ENCODE measurements at places on chromosomes 16 and 17.
A peak's percentile ranks its signal among the peaks of the same experiment; 100 is the strongest.

GRCh38 chr16:61596655-61597054, 439.6 kb downstream of the CDH8 start:
- no peak for DNase-seq

DNA sequence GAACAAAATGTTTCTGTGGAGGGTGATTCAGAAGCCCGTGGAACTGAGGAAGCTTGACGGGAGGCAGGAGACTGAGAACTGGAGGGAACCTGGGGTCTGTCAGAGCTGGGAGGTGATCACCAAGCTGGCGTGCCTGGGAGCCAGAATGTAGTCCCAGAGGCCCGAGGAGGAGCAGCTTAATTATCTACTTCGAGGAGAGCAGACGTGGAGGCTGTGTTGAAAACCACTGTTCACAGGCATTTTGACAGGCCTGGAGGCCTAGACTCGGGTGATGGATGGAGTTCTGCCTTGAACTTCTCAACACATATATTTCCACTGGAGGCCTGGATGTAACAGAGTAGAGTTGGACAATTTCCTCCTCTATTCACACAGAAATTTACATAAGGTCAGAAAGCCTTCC, 177.7 kb upstream of the SALL1 start:
- DNase-seq: no peak

GRCh38 chr16:75394941-75395340, 38.4 kb downstream of the CFDP1 start:
- DNase-seq: no peak

DNA sequence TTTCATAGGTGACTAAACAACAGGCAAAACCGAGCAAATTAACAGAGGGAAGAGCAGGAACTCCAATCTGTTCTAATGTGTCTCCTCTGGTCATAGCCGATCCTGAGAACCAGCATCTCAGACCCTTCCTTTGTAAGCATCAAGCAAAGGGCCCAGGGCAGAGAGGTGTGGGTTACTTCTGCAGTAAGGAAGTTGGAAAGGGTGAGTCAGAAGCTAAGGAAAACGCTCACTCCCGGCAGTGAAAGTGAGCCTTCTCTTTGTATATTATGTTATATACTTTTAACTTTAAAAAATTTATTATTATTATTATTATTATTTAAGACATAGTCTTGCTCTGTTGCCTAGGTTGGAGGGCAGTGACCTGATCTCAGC, 77.7 kb downstream of the MRM3 start:
- DNase-seq: no peak

DNA sequence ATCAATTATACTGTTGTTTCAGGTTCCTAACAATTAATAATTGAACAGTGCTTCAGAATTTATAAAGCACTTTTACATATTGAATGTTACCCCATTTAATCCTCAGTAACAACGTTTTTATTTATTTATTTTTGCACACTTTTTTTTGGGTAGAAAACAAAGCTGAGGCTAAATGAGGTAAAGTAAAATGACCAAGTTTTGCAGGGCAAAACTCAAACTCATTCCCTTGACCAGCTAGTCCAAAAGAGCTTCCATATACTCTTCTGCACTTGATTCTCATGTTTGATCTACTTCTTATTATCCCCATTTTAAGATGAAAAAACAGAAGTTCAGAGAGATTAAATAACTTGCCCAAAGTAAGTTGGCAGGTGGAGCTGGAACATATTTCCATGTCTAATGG, 81.1 kb upstream of the NACA2 start:
- DNase-seq: no peak

DNA sequence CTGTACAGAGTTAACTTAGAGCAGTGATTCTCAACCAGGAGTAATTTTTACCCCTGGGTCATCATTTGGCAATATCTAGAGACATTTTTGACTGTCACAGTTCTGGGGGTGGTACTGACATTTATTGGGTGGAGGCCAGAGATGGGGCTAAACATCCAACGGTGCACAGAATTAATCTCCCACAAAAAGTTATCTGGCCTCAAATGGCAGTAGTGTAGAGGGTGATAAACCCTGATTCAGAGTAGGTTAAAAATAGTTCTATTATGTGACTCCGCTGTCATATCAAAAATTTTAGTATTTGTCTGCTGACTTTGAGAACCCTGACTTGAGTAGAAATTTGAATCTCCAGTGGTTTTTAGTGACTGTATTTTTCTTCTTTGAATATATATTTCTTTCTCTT, 19.1 kb downstream of the VPS35L start:
- no peak for DNase-seq

GRCh38 chr17:77099997-77100396, 40.8 kb upstream of the SEC14L1 start:
- no peak for DNase-seq

GRCh38 chr17:55216888-55217287, 47.9 kb upstream of the HLF start:
- no peak for DNase-seq

DNA sequence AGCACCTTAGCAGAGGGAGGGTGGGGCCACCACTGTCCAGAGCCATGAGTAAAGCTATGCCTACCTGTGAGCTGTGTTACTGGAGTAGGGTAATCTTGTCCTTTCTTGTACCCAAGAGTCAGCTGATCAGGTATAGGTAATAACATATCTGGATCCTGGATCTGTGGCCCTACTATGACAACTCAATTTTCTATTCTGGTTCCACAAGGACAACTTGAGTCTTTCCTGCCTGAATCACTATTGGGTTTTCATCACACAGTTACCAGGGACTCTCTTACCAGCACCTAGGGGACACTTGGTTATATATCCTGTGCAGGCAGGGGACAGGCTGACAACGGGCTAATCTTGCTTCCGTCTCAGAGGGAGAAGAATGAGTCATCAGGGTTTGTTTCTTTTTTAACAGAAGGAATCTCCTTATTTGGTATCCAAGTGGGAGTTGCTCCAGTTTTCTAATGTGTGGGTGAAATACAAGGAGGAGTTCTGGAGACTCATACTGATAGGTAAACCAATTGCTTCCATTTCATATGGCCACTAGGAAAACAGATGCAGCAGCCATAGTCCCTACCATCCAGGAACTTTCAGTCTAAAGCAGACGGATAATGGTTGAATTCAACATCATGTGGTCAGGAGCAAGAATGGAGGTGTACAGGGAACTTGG, 6.8 kb downstream of the ZNF267 start:
- DNase-seq: peak; percentile 33

DNA sequence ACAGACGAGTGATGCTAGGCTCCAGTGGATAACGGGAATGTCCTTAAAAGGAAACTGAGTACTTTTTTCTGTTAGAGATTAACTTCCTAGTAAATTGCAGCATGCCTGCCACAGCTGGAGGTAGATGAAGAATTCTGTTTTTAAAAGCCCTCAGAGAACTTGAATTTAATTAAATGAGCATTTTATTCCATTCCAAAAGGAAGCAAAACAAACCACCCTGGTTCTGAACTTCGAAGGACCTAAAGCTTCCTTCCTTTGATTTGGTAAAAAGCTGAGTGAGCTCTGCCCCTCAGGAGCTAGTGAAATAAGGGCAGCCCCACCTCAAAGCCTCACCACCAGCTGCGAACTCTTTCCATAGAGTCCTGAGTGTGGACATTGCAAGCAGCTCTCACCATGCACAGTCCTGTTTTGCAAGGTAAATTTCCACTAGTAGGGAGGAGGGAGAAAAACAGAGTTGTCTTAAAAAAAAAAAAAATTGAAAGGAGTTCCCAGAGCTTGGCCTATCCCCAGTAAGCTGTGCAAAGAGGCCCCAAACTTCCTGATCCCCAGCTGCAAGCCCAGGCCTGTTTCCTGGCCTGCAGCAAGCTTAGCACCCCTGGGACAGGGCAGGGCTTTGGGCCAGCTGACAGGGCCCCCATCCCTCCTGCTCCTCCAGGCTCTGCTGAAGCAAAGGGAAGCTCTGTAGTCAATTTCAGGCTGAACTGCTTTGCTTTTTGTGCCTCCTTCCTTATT, 11.2 kb downstream of the CHD9NB start:
- no peak for DNase-seq

GRCh38 chr17:78127239-78127887, 1.2 kb downstream of the TMC6 start:
- DNase-seq: no peak

- no peak for DNase-seq
These were observed 8.0 kb upstream of the KCNG4 start for GRCh38 chr16:84247844-84248243.

DNA sequence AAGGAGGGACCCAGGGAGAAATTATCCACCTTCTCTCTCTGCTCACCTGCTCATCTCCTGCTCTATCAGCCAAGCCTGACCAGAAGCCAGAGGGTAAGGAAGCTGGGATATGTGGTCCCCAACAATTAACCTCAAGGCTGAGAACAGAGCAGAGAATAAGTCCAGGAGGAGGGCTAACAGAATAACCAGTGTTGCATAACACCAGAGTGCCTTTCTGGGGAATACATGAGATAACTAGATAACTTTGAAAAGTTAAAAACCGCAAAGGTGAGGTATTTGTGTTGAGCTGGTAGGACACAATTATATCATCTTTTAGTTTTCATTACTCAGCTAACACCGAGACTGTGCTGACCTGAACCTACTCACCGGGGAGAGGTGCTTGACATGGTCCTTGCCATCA, 180.8 kb downstream of the SALL1 start:
- DNase-seq: no peak

DNA sequence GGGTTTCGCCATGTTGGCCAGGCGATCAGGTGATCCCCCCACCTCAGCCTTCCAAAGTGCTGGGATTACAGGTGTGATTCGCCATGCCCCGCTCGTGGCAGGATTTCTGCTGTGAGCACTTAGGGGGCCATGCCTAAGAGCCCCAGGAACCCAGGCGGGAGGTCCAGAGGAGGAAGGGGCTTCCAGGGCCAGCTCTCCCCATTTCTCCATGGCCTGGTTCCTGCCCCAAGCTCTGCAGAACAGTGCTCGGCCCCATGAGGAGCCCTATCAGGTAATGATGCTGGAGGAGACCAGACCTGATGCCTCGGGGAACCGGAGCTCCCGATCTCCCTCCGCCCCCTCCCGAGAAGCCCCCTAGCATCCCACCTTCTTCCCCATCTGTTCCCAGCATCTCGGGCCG, 53.6 kb downstream of the RMI2 start:
- no peak for DNase-seq

DNA sequence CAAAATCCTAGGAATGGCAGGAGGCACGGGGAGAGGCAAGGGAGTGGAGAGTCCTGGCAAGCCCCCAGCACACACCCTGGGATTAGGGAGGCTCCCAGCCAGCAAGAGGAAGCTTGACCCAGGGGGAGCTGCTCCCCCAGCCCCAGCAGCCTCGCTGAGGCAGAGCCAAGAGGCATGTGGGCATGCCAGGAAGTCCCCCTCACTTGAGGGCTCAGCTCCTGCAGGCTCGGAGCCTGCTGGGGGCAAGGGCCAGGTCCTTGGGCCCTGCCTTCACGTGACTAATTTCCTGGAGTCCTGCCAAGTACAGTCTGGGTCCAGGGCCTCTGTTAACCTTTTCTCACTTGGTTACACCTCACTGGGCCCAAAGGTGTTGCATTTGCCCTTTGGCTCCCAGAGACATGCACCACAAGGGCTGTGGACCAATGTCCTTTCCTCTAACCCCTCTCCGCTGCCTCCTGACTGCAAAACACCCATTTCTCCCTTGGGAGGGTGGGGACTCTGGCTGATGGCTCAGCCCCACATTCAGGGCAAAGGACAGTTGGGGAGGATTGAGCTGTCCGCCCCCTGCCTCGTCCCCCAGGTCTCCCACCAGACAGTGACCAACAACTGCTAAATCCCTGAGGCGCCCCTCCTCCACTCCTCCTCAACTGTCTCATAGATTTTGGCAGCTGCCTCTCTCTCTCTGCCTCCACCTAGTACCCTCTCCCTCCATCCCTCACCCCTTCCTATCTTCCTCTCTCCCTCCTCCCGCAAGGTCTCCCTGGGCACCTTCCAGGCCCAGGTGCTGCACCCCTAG, 4.4 kb upstream of the SLC47A2 start:
- DNase-seq: no peak

- DNase-seq: no peak
These were observed at the start of gene NEURL4 for GRCh38 chr17:7328840-7329373. Gene NEURL4 (minus strand): TSS chr17:7329335. CDS start chr17:7329312, 23 bp downstream.

DNA sequence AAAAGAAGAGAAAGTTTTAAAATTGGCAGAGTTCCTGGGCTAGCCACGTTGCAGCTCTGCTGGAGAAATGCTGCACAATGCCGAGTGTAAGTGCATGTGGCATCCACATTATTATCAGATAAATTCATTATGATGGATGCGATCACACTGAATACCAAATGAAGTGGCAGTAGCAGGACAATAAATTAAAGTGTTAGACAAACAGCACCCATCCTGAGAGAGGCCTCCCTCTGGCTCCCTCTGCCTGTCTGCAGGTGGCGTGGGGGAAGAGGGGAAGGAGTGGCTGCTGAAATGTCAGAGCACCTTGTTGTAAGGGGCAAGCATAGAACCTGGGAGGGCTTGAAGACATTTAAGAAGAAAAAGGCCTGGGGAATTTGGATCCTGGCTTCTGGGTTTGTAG, 324.1 kb downstream of the HAPSTR1 start:
- DNase-seq: no peak
